CD8-positive, alpha-beta memory T cell (primary cell): ENCODE measurements at places on chromosomes 12 and 14. TPM values are rescaled to one million over a fixed set of nuclear protein-coding genes. Genes with fewer than 3 reads are reported as not detected.

SMCO2 gene
- total RNA-seq: not detected

OLR1 gene
- 0.11 TPM for total RNA-seq

GLI1 gene
- 0.75 TPM for total RNA-seq

SUOX gene
- 2.3 TPM for total RNA-seq

SERPINA9 gene
- not detected for total RNA-seq

VWF gene
- 0.02 TPM for total RNA-seq

OXA1L gene
- total RNA-seq: 126 TPM

TTC9 gene
- total RNA-seq: 5.8 TPM

CLEC4A gene
- 1.1 TPM for total RNA-seq

TAS2R20 gene
- 0.75 TPM for total RNA-seq

TGM1 gene
- total RNA-seq: 3.2 TPM

DNA sequence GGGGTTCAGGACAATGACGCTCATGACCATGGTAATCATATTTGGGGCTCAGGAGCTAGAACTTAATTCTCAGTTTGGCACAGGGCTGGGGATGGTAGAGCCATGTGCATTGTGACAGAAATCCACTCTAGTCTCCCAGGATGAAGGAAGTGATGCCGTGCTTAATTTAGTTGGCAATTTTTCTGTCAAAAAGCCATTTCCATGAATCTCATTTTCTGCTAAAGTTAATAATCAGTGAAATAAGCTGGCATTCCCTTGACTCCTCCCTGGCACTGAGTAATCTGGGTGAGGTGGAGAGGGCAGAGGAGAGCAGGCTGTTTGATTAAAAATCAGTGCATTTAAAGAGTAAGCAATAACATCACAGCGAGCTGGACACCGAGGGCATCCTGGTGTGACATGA is 45.0 kb upstream of the GPR68 start:
- DNase-seq: no peak

DNA sequence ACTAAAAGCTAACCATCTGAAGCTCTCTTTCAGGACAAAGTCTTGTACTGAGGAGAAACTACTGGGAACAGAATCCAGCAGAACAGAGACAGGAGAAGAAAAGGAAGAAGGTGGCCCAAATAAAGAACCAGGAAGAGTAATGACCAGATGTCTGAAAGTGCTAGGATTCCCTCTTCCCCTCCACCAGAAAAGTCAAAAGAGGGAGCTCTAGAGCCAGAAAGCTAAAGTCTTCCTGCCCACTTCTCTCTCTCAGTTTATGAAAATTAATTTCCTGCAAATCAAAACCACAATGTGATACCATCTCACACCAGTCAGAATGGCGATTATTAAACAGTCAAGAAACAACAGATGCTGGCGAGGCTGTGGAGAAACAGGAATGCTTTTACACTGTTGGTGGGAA is 47.2 kb downstream of the SPPL3 start:
- DNase-seq: no peak

GRCh38 chr12:29609431-29610215 is 112.1 kb upstream of the OVCH1 start:
- no peak for DNase-seq

DNA sequence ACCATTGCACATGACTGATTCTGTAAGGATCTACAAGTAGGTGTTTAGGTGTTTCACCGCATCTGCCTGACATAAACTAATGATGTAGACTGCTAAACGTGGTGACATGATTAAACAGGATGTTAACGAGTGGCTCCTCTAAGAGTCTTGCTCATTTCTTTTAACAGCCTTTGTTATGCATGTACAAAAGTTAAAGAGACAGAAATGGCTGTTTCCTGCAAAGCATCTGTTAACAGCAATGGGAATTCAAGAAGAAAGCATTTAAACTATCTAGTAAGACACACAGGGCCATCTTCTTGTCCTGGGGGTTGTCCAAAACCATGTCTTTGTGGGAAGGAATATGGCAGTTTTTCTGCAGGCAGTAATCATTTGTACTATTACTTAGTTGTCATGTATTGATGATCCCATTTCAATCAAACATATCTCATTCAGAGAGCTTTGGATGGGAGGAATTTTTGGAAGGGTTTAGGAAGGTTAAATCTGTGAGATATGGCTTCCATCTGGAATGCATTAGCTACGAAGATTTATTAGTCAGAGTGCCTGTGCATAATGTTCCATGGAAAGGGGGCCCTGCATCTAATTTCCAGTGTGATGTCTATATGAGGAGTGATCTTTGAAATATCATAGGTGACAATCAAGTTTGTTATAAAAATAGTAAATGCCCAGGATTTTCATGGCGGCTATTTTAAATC is 495.1 kb downstream of the EGLN3 start:
- DNase-seq: no peak

- DNase-seq: no peak
Observed at GRCh38 chr12:51938726-51939125, 12.8 kb upstream of the ACVR1B start.

- no peak for DNase-seq
Observed at GRCh38 chr14:38080696-38081095, 127.0 kb upstream of the SSTR1 start.

GRCh38 chr12:10068644-10069043 is 30.1 kb downstream of the CLEC1A start:
- no peak for DNase-seq

GRCh38 chr14:95668235-95668772 is 17.9 kb upstream of the TCL1B start:
- DNase-seq: no peak

- DNase-seq: no peak
Observed at GRCh38 chr12:52834727-52835001, 553 bp upstream of the KRT79 start.

DNA sequence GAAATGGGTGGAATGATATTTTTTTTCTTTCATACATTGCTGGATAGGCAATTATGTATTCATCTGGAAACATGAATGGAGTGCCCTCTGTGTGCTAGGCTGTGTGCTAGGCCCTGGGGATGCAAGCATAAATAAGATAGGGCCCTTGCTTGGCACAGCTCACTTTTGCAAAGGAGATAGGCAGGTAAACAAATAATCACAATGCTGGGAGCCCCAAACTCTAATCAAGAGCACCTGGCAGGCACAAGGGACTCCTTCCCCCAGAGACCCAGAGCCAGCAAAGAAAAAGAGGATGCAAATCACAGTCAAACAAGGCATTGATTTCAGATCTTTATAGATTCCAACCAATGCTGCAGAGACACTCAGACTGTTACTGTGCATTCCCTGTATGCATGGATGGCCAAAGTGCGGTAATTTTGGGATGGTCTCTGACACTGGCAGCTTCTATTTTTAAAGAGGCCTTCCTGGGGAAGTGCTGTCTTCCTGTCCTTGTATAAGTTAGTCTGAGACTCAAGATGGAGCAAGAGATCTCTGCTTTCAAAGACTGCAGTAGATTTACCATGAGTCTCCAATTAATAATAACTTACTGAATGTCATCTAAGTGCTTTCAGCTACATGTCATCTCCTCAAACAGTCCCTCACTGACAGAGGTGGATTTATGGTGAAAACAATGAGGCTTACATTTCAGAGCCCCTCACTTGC is 45.1 kb upstream of the CPM start:
- DNase-seq: no peak

DNA sequence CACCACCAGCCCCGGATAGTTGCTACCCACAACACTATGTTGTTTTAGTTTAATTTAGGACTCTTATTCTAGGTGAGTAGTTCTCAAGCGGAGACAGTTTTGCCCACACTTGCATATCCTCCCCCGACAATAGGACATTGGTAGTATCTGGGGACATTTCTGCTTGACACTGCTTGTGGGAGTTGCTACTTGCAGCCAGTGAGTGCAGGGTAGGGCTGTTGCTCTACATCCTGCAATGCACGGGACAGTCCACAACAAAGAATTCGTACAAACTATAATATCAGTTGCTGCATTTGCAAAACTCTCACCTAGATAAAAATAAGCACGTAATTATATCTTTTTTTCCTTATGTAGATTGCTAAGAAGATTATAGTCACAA is 111.8 kb upstream of the DNM1L start:
- no peak for DNase-seq

DNA sequence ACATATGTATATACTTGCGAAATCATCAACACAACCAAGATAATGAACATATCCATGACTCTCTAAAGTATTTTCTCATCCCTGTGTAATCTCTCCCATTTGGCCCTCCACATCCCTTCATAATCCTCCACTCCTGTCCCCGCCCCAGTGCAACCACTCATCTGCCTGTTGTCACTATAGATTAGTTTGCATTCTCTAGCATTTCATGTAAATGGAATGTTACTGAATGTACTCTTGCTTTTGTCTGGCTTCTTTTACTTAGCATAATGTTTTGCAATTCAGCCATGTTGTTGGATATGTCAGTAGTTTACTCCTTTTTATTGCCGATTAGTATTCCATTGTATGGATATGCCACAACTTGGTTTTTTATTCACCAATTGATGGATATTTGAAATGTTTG is 99.1 kb downstream of the BICD1 start:
- DNase-seq: no peak

DNA sequence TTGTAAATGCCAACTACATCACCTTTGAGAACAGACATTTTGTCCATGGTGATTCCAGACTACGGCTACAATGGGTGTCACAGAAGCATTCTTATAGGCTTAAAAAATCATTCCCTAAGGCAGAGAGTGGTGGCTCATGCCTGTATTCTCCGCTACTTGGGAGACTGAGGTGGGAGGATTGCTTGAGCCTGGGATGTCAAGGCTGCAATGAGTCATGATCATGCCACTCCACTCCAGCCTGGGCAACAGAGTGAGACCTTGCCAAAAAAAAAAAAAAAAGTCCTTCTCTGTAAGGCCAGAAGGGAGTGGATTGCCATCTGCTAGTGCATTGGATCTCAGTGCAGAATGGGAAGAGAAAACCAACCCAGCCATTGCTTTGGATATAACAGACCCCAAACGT is 522.5 kb downstream of the VRK1 start:
- DNase-seq: no peak

DNA sequence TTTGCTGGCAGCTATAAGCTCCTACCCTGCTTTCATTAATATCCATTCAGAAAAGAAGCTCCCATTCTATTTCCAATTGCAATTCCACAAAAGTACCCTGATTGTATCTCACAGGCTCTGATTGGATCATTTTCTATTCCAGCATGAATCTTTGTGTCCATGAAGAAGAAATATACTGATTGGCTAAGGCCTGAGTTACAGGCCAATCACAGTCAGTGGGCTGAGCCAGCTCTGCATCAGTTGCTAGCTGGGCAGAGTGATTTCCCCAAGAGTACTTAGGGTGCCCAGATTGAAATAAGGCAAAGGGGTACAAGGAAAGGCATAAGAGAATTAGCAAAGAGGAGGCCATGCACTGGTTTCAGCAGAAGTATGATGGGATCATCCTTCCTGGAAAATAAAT is 14.4 kb downstream of the ART4 start:
- DNase-seq: no peak

DNA sequence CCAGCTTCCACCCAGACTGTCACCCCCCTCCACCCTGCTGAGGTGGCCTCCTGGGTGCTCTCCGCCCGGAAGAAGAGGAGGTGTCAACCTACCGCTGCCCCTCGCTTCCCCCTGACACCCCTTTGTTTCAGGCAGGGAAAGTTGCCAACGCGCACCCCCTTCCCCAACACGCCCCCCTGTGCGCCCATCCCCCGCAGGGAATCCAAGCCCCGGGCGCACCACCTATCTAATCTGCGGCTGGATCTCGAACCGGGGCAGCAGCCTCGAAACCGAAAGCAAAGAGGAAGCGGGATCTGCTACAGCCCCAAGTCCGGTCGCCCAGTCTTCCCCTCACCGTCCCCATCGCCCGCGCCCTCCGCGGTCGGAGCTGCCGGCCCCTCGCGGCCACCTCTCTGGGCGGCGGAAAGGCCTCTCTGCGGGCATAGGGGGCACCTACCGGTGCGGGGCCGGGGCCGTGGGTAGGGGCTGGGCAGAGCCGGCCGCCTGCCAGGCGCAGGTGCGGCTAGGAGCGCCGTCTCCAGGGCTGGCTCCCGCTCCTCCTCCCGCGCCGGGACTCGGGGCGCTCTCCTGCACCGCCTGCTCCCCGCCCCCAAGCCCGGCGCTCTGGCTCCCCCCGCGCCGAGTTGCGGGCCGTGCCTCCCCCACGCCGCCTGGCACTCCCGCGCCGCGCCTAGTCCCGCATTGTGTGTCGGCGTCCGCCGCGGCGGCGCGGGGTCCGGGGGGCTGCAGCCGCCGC is 18.3 kb upstream of the PLEKHH1 start:
- DNase-seq: peak; percentile 75

GRCh38 chr14:95335071-95335470 is 15.4 kb upstream of the CLMN start:
- no peak for DNase-seq

- DNase-seq: no peak
Observed at GRCh38 chr14:30195941-30196340, 268.3 kb upstream of the PRKD1 start.

- DNase-seq: no peak
Observed at GRCh38 chr12:66159123-66159522, 10.7 kb downstream of the TMBIM4 start.

DNA sequence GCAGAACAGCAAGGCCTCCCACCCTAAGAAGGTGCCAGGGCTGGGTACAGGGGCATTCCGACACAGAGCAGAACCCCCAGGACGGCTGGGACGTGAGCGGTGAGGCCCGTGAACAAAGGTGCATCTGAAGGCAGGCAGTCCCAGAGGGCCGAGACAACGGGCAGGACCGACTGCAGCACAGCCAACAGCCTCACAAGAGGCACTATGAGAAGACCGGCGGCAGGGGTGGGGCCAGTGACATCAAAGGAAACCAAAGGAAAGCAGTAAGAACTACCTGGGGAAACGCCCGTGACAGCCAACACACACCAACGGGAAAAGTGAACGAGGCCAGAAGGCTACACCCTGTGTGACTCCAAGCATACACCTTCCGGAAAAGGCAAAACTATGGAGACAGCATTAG is 9.1 kb downstream of the BTBD6 start:
- DNase-seq: no peak

DNA sequence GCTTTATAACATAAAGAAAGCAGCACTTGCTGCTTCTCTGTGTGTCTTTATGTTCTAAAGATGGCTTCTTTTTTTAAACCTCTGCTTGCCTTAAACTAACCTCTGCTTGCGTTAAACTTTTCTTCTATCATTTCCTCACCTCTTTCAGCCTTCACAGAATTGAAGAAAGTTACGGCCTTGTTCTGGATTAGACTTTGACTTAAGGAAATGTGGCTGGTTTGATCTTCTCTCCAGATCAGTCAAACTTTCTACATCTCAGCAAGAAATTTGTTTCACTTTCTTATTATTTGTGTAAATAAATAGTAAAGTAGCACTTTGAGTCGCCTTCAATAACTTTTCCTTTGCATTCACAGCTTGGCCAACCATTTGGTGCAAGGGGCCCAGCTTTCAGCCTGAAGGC is 64.2 kb downstream of the CMAS start:
- DNase-seq: no peak

- no peak for DNase-seq
Observed at GRCh38 chr14:95529216-95529615, 5.6 kb upstream of the GLRX5 start.
